MG63 (cell line): ENCODE measurements at places on chromosomes 6 and 20.

DNA sequence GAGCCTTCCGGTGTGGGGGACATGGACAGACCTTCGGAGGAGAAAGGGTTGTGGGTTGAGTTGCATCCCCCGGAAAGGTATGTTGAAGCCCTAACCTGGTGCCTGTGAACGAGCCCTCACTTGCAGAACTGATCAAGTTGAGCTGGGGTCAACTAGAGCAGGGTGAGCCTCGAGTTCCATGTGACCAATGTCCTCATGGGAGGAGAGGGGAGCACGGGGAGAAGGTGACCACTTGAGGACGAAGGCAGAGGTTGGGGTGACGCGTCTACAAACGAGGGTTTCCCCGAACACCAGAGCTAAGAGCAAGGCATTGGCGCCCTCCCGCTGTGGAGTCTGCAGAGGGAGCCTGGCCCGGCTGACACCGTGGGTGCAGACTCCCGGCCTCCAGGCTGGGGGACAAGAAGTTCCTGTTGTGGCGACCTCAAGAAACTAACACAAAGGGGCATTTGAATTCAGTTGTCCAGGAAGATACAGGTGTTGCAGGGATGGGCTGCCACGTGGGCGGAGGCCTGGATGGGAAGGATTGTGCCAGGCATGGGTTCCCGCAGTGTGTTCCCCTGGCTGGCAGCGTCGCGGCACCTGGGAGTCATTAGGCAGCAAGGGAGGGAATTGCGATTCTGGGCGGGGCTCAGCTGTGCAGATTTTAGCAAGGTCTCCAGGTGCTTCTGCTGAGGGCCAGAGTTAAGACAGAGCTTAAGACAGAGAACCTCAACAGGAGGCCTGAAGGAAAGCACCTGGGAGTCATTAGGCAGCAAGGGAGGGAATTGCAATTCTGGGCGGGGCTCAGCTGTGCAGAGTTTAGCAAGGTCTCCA lies 20.4 kb upstream of the UNC93A start:
- no peak for DNase-seq

DNA sequence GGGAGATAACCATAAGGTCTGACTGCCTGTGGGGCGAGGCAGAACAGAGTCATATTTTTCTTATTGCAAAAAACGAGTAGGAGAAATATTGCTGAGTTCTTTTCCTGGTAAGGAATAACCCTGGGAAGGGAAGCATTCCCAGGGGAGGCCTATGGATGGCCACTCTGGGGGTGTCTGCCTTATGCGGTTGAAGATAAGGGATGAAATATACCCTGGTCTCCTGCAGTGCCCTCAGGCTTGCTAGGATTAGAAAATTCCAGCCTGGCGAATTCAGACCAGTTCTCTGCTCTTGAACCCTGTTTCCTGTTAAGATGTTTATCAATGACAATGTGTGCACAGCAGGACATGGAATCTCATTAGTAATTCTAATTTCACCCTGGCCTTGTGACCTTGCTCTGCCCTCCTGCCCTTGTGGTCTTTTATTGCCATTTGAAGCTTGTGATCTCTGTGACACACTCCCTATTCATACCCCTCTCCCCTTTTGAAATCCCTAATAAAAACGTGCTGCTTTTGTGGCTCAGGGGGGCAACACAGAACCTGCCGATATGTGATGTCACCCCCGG lies 491.1 kb upstream of the EYS start:
- no peak for DNase-seq

DNA sequence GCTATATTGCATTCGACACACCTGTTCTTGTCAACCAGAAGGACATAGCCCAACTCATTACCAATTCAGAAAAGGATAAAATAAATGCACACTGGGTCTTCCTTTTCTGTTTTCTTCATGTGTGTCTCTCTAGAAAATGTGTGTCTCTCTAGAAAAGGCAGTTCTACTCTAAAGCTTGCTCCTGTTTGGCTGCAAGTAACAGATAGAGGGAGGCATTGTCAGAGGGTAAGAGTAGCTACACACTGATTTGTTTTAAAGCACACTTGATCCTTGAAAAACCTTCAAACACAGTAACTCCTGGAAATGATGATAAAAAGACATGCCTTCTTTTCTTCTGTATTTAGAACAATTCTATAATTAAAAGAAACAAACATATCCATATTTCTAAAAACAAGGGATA lies 21.3 kb downstream of the GRM1 start:
- DNase-seq, result no peak

DNA sequence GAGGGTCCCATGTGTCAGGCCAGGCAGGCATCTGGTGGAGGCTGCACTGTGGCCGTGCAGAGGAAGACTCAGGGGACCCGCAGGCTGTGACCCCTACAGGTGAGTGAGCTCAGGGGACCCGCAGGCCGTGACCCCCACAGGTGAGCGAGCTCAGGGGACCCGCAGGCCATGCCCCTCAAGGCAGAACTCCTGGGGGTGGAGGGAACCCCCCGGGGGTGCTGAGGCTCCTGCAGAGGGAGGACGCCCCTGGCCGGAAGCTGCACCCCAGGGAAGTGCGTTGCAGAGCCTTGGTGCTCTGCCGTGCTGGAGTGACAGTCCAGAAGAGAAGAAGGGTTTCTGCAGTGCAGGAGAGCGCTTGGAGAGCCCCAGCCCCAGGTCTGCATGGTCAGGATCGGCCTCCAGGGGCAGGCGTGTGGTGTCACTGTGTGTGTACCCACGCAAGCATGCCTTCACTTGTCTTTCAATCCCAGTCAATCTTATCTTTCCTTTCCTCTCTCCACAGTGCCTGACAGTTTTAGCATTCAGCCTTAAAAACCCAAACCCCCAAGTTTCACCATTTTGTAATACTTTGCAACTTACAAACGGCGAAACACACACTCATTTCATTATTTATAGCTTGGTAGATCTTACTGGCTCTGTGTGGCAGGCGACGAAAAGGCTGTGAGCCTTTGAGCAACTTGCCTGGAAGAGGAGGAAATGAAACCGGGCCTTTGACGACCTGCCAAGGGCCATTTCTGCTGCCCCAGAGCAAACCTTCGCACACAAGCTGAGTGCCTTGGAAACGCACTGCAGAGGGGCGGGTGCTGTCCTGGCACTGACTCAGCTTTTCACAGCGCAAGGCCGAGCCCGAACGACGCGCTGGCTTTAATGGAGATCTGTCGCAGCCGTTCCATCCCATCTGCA lies 101.4 kb upstream of the AGPAT4 start:
- peak; percentile 26 for DNase-seq

DNA sequence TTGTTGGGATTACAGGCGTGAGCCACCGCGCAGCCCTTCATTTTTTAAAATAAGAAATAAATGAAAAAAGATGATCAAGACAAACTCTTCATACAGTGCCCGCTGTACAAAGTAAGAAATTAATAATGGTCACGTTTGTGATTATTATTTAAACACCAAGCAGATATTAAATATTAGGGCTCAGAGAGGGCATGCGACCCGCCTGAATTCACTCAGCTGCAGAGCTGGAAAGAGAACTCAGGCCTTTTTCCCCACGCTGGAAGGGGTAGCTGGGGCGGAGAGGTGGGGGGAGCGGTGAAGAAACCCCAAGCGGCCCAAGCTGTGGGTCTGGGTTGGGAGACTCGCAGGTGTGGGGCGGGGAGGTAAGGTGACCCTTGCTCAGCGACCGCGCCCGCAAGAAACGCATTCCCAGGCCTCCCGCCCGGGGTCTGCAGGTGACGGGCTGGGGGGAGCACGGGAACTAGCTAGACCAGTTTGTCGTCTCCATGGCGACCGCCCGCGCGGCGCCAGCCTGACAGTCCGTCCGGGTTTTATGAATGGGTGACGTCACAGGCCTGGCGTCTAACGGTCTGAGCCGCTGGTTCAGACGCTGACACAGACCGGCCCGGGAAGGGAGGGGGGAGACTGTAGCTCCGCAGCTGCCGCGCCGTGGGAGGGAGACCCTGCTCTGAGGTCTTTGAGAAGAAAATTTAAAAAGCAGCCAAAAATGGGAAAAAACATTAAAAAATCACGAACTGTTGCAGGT lies 1.1 kb upstream of the ID1 start:
- peak; percentile 99 for DNase-seq

DNA sequence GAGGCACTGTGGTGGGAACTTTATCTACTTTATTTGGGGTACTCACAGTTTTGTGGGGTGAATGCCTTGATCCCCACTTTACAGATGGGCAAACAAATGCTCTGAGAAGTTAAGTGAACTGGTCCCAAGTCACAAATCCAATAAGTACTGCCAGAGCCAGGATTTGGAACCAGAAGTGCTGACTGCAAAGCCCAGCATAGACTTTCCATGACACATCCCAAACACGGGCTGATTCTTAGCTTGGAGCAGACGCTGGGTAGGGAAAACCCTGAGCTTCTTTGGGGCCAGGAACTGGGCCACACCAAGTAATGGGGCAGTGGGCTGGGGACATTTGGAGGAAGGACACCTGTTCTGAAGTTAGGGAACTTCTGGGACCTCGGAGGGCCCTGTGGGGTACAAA lies 20.3 kb downstream of the RIN2 start:
- no peak for DNase-seq

DNA sequence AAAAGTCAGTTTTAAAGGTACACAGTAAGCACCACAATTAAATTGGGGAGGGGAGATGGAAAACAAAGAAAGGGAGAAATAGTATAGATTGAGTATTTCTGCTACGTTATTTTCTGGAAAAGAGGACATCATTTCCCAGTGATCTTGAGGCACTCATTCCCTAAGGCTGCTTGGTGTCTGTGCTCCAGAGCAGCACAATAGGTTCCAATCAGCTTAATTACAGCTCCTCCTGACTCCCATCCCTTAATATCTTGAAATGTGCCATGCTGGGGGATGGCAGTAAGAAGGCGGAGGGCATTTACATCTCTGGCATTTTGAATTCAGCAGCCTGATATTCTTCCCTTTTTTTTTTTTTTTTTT lies 39.5 kb upstream of the BEND3 start:
- no peak for DNase-seq
